ENCODE measurements at places on chromosomes 7 and 10.

DNA sequence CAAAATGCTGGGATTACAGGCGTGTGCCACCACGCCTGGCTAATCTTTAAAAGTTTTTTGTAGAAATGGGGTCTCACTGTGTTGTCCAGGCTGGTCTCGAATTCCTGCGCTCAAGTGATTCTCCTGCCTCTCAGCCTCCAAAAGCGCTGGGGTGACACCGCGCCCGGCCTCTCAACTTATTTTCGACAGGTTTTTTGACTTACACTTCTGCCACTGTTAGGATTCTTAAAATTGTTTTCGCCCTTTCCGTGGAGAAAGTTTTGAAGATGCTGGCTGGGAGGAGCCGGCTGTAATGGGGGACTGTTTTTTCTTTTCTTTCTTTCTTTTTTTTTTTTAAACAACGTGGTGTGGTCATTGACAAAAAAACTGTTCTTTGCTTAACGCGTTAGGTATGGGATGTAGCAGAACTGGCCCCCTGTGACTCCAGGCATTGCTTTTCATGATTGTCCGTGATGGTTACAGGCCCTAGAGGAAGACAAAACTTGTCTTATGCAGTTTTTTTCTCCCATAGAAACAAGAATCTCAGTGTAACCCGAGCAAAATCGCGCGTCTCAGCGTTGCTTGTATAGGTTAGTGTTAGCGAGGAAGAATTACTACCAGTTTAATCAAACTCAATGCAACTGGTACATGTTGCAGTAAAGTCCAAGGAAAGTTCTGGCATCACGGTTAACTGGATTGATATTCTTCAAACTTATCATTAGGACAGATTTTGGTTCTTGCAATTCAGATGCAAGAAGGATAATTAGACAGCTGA is 72.2 kb downstream of the DAGLB start:
- DNase-seq: no peak

DNA sequence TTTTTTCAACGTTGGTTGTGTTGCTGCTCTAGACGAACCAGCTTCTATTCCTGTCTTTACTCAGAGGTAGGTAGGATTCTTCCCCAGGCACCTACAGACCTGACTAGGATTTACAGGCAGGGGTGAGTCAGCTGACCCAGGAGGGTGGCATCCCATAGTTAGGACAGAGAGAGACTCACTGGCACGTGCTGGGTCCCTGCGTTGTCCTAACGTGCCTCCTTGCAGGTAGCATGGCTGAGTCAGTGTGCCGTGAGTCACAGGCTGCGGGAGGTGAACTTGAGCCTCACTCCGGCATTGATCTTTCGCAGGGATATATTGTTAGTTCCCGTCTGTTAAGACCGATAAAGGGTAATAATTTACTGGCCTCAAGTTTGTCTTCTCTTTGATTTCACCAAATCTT is 96.5 kb downstream of the PFKFB3 start:
- DNase-seq: no peak

DNA sequence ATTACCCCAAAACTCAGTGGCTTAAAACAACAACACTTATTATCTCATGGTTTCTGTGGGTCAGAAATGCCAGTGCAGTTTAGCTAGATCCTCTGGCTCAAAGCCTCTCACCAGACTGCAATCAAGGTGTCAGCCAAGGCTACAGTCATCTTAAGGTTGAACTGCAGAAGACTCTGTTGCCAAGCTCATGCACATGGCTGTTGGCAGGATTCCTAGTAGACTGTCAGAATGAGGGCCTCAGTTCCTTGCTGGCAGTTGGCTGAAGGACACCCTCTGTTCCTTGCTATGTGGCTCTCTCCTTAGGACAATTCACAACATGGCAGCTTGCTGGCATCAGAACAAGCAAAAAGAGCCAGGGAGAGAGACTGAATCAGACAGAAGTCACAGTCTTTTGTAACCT is 34.7 kb downstream of the TOMM7 start:
- DNase-seq: no peak

DNA sequence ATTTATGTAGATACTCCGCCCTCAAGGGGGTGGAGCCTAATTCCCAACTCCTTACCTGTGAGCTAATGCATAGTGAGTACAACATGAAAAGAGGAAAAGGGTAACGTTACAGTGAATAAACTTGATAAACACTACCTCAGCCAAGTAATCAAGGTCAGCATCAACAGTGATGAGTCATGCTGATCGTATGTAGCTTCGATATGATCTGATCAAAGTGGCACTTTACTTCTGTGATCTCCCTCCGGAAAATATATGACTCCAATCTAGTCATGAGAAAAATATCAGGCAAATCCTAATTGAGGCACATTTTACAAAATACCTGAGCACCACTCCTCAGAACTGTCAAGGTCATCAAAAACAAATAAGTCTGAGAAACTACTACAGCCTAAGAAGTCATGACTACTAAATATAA is 70.4 kb downstream of the VTI1A start:
- DNase-seq: no peak

DNA sequence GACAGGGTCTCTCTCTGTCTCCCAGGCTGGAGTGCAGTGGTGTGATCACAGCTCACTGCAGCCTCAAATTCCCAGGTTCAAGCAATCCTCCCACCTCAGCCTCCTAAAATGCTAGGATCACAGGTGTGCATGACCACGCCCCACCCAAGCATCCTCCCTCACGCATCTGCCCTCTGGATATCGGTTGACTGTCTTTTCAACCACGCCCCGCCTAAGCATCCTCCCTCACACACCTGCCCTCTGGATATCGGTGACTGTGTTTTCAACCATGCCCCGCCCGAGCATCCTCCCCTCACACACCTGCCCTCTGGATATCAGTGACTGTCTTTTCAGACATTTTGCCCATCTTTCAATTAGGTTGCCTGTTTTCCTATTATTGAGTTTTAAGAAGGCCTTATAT is 140.5 kb downstream of the MAD1L1 start:
- DNase-seq: no peak

DNA sequence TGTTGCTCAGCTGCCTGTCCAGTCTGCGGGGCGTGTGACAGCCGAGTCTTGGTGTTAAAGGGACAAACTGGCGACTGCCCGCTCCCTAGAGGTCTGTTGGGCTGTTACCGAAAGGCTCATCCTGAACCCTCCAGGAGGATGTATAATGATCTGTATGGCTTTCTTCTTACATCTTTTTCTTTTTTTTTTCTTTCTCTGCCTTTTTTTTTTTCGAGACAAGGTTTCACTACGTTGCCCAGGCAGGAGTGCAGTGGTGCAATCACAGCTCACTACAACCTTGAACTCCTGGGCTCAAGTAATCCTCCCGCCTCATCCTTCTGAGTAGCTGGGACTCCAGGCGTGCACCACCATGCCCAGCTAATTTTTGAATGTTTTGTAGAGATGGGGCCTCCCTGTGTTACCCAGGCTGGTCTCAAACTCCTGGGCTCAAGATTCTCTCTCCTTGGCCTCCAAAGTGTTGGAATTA is 857 bp downstream of the INTS15 start:
- no peak for DNase-seq

GRCh38 chr10:34780818-34781380 is 34.2 kb downstream of the PARD3 start:
- DNase-seq: no peak

DNA sequence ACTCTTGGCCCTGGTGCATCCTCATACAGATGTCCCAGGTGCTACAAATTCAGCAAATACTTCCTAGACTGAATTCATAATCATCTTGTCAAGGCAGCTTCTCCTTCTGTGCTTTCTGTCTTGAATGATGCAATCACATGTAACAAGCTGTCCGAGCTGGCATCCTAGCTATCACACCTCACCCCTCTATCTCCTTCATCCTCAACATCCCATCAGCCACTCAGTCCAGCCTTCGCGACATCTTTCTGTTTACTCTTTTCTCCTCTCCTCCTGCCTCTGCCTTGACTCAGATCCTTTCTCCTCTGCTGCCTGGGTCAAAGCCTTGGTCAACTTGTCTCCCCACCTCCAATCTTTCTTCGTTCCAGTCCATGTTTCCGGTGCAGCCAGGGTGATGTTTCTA is 240.4 kb upstream of the CELF2 start:
- no peak for DNase-seq

DNA sequence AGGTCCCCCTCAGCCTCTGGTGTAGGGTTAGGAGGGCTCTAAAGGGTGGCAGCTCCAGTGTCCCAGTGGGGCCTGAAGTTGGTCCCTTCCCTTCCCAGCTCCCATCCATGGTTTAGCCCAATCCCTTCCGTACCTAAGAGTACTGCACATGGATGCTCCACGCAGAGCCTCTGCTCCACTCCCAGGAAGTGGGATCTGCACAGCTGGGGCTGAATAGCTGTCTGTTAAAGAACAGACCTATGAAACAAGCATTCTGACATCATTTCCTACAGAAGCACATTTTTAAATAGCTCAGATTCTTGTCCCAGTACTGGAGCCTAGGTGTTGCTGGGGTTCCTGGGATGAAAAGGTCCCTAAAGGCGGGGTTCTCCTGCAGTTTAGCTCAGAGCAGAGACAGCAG is 135.9 kb downstream of the ZMYND11 start:
- DNase-seq: no peak

DNA sequence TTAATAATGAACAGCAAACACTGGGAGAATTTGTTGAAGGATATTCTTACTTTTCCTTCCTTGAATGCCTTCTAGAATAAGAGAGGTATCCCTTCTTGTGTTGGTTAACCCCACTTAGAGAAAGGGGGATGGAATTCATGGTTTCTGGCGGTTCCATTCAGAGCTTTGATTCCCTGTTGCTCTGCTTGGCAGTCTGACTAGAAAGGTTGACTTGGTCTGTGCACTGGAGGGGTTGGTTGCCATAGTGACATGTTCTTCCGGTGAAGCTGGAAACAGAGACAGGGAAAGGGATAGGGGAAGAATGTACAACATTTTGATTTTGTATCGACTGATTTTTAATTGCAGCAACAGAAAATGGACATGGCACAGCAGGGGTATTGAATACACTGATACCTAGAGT is 2.5 kb downstream of the TMEM178B start:
- DNase-seq: no peak

All from amygdala (tissue), 56 donors.